ENCODE measurements at places on chromosomes 1 and 21.
A peak's percentile ranks its signal among the peaks of the same experiment; 100 is the strongest.

- DNase-seq: no peak
- H3K36me3 ChIP-seq: no peaks in the 10 kb centered on the region
- H3K4me3 ChIP-seq: no peak overlapping the region
- H3K27ac ChIP-seq: no peak overlapping the region
- H3K4me1 ChIP-seq: no peaks in the 10 kb centered on the region
Observed at GRCh38 chr1:197948926-197949899, 32.0 kb downstream of the LHX9 start.

GRCh38 chr1:54297596-54298283, 97.8 kb downstream of the MRPL37 start:
- DNase-seq: no peak
- no peaks in the 10 kb centered on the region for H3K27me3 ChIP-seq

- DNase-seq: no peak
- H3K36me3 ChIP-seq: no peaks in the 10 kb centered on the region
- peaks cover 18% of the 10 kb centered on the region for H3K27me3 ChIP-seq
- peak overlapping the region; percentile 72 for H3K4me3 ChIP-seq
Observed at GRCh38 chr1:32464191-32464715, 619 bp upstream of the ZBTB8B start.

DNA sequence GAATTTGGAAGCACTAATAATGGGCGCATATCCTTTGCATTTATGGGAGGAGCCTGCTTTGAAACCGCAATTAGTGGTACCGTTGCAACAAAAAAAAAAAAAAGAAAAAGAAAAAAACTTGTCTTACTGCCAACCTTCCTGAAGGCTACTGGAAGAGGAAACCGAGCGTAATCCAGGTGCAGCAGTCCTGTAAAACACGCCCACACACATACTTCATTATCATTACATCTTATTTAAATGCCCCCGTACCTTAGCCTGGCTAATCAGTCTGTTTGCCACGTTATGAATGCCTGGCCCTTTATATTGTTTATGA, 686 bp upstream of the ZNF281 start:
- peak; percentile 33 for DNase-seq
- no peak overlapping the region for H3K27ac ChIP-seq
- no peaks in the 10 kb centered on the region for H3K27me3 ChIP-seq

DNA sequence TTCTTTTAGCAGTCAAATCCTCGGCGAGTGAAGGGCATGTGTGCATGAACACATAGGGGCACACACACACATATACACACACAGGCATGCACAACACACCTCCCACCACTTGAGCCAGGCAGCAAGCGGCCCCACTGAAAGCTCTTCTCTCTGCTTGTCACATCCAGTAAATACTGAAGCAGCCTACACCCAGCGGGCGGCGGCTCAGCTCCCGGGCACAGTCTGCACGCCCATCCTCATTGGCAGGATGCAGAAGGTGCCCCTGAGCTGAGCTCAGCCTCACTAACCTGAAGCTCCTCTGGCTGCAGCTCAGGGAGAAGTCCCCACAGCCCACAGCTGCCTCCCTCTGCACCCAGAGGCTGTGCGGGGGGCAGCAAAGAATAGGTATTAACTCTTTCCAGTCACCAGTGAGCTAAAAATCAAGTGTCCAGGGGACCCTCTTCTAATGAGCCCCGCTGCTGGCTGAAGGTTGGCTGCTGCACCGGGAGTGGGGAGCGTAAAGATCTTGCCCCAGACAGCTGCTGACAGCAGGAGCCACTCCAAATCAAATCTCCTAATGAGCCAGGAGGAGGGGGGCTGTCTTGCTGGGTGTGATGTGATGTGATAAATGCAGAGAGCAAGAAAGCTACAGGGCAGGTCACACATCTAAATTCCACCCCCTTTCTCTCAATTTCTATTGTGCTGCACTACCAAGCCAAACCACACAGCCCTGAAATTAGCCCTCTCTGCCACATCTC, 12.5 kb downstream of the RGS8 start:
- H3K4me1 ChIP-seq: no peaks in the 10 kb centered on the region
- no peak overlapping the region for H3K27ac ChIP-seq
- peaks cover 11% of the 10 kb centered on the region for H3K27me3 ChIP-seq
- no peaks in the 10 kb centered on the region for H3K36me3 ChIP-seq
- DNase-seq: no peak
- no peak overlapping the region for H3K4me3 ChIP-seq

DNA sequence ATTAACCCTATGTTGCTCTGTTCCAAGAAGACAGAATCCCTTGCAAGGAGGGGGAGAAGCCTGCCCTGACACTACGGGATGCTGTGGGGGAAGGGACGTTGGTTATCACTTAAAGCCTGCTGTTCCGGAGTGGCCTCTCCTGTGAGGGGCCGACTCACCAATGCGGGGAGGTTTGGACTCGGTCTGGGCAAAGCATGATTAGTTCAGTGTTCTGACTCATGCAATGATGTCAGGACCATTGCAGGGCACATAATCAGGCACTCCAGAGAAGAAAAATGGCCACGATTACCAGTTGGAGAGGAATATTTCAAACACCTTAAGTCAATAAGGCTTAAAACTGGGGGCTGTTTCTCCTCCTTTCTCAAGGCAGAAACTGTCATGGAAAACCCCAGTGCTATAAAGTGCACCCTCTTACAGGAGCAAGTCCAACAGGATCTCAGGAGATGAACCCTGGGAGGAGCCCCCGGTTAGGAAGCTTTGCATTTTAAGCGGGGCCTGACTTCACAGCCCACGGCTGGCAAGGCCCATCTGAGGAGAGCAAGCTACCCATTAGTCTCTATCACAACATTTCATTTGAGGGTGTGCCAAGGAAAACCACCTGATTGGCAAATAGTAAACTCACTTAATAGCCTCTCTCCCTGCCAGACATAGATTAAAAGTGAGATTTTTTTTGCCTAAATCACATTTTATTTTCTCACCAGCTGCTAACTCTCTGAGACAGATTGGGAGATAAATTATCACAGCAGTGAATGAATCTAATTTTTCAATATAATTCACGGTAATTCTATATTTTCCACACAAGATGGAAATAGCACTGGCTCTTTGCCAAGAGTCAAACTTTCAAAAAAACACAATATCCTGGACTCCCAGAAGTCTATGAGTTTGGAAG, 202.5 kb downstream of the C1orf94 start:
- no peaks in the 10 kb centered on the region for H3K4me1 ChIP-seq
- no peak for DNase-seq
- H3K36me3 ChIP-seq: no peaks in the 10 kb centered on the region
- H3K27me3 ChIP-seq: no peaks in the 10 kb centered on the region
- no peak overlapping the region for H3K4me3 ChIP-seq

DNA sequence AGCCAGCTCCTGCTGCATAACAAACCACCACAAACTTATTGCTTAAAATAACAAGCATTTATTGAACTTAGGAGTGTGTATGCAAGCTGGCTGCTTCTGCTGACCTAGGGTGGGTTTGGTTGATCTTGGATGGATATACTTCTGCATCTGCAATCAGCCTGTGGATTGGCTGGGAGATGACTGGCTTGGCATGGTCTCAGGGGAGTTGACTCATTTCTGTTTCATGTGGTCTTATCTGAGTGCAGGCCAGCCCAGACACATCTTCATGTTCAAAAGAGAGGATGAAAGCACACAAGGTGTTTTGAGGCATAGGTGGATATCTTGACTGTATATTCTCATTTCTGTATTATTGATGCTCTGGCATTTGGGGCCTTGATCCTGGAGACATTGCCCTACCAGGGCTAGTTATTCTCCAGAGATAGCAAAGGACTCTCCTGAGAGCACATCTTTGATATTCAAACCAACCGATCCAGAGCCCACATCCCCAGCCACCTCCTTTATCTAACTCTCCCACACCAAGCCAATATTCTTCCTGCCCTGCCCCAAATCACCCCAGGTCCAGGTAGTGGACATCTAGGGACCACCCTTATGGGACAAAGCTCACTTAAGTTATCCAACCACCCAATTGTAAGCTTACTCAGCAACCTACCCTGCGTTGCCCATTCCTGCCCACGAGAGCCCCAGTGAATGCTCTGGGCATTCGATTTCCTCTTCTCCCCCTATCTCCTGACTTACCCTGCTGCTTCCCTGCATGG, 350.8 kb downstream of the PTPRU start:
- no peaks in the 10 kb centered on the region for H3K27me3 ChIP-seq
- H3K27ac ChIP-seq: no peak overlapping the region
- no peak for DNase-seq

DNA sequence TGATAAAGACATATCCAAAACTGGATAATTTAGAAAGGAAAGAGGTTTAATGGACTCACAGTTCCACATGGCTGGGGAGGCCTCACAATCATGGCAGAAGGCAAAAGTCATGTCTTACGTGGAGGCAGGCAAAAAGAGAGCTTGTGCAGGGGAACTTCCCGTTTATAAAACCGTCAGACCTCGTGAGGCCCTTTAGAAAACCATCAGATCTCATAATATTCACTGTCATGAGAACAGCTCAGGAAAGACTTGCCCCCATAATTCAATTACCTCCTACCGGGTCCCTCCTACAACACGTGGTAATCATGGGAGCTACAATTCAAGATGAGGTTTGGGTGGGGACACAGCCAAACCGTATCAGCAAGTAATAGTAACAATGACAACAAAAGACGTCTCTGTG, 88.2 kb upstream of the SLC25A33 start:
- no peak overlapping the region for H3K27ac ChIP-seq
- H3K27me3 ChIP-seq: no peaks in the 10 kb centered on the region
- no peaks in the 10 kb centered on the region for H3K36me3 ChIP-seq
- no peak for DNase-seq

DNA sequence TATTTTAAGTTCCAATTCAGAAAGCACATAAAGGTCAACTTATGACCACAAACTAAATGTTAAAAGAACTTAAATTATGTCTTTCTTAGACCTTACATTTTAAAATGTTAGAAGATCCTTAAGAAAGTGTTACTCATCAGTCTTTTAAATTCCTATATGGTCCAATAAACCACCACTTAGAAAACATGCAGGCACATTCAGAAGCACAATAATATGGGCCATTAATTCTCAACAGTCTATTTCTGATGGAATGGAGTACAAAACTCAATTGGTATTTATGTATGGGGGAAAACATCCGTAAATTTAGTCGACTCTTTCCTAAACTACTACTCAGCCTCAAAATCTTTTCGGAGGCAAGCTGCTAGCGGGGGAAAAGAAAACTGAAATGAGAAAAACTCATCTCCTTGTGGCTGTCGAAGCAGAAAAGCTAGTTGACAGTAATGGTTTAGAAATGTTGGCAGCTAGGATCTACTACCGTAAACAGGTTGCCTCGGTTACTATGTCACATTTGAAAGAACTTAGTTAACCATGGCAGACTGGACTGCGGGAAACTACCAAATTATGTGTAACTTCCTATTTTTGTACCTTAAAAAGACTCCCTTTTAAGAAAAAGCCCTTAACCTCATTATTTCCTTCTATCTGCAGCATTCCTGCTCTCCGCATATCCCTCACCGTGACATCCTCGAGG, 1.0 kb downstream of the TRMT1L start:
- peaks cover 8% of the 10 kb centered on the region for H3K36me3 ChIP-seq
- H3K27me3 ChIP-seq: no peaks in the 10 kb centered on the region
- peak overlapping the region; percentile 76 for H3K4me3 ChIP-seq
- peaks cover 1% of the 10 kb centered on the region for H3K4me1 ChIP-seq
- peak overlapping the region; percentile 45 for H3K27ac ChIP-seq
- peak; percentile 59 for DNase-seq

DNA sequence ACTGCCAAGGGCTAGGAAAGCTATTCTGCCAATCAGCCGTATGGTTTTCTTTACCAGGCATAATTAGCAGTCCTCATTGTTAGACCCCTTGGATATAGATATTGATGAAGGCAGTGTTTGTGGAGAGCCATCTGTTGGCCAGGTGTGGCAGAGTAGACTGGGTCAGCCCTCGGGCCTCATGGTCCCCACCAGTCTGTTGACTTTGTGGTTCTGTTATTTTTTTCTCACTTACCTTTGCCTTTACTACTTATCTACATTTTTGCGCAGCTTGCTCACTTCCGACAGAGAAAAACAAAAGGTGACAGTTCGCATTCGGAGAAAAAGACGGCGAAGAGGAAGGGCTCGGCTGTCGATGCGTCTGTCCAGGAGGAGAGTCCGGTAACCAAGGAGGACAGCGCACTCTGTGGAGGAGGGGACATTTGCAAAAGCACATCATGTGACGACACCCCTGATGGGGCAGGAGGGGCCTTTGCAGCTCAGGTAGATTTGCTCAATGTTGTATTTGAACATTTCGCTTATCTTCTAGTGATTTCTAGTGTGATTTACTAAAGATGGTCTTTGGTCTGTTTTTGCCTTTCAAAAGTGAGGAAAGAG, 2.3 kb downstream of the PCNT start:
- H3K27ac ChIP-seq: no peak overlapping the region
- peaks cover 11% of the 10 kb centered on the region for H3K4me1 ChIP-seq
- no peak overlapping the region for H3K4me3 ChIP-seq
- DNase-seq: no peak
- H3K36me3 ChIP-seq: peaks cover 38% of the 10 kb centered on the region

GRCh38 chr1:201175820-201176500, 14.7 kb upstream of the IGFN1 start:
- no peak overlapping the region for H3K27ac ChIP-seq
- H3K27me3 ChIP-seq: peaks cover 4% of the 10 kb centered on the region
- no peak overlapping the region for H3K4me3 ChIP-seq
- H3K4me1 ChIP-seq: peaks cover 5% of the 10 kb centered on the region
- H3K36me3 ChIP-seq: no peaks in the 10 kb centered on the region
- DNase-seq: no peak

- DNase-seq: no peak
- no peak overlapping the region for H3K27ac ChIP-seq
- H3K4me1 ChIP-seq: peaks cover 3% of the 10 kb centered on the region
- no peak overlapping the region for H3K4me3 ChIP-seq
Observed at GRCh38 chr1:10721381-10722321, 74.8 kb downstream of the CASZ1 start.

- no peak overlapping the region for H3K4me3 ChIP-seq
- H3K4me1 ChIP-seq: peaks cover 1% of the 10 kb centered on the region
- H3K36me3 ChIP-seq: no peaks in the 10 kb centered on the region
- no peak overlapping the region for H3K27ac ChIP-seq
Observed at GRCh38 chr1:110481968-110482623, 31.1 kb downstream of the PROK1 start.

- H3K27me3 ChIP-seq: peaks cover 49% of the 10 kb centered on the region
- H3K27ac ChIP-seq: no peak overlapping the region
- no peaks in the 10 kb centered on the region for H3K4me1 ChIP-seq
- DNase-seq: no peak
- no peaks in the 10 kb centered on the region for H3K36me3 ChIP-seq
Observed at GRCh38 chr1:6171548-6172124, 8.5 kb downstream of the CHD5 start.

DNA sequence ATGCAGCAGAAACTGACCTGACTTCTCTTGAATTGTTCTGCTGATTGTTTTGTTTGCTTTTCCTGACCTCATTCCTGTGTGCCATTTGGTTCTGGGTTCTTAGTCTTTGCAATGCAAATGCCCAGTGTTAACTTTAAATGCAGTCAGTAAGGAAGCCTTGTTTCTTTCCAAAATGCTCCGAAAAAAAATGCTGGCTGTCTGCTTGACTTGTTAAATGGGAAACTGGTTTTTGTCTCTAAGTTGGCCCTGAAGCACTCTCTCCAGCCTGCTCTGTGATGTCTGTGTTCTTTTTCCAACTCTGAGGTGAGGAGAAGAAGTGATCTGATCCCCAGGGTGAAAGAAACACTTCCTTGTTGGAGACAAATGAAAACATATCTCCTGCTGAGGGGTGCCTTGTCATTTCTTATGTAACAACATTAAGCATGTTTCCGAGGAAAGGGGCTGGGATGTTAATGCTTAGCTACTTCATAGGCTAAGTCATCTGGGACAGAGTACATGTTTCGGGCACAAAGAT, 256.3 kb upstream of the ADGRL4 start:
- H3K4me1 ChIP-seq: no peaks in the 10 kb centered on the region
- H3K27me3 ChIP-seq: no peaks in the 10 kb centered on the region
- DNase-seq: no peak
- H3K27ac ChIP-seq: no peak overlapping the region

Measured in mesenchymal stem cell (in vitro differentiated cells and primary cell).